Caki2 (cell line): ENCODE measurements at places on chromosomes 2 and 18.

DNA sequence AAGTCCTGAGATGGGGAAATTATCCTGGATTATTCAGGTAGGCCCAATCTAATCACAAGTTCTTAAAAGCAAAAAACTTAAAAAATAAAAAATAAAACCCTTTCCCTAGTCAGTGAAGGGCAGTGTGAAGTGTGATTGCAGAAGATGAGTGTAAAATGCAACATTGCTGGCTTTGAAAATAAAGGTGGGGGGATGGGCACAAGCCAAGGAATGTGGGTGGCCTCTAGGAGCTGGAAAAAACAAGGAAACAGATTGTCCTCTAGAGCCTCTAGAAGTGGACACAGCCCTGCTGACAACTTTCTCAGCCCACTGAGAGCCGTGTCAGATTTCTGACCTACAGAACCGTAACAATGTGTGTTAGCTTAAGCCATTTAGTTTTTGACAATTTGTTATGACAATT, 184.3 kb upstream of the HNRNPA3 start:
- no peak for DNase-seq

DNA sequence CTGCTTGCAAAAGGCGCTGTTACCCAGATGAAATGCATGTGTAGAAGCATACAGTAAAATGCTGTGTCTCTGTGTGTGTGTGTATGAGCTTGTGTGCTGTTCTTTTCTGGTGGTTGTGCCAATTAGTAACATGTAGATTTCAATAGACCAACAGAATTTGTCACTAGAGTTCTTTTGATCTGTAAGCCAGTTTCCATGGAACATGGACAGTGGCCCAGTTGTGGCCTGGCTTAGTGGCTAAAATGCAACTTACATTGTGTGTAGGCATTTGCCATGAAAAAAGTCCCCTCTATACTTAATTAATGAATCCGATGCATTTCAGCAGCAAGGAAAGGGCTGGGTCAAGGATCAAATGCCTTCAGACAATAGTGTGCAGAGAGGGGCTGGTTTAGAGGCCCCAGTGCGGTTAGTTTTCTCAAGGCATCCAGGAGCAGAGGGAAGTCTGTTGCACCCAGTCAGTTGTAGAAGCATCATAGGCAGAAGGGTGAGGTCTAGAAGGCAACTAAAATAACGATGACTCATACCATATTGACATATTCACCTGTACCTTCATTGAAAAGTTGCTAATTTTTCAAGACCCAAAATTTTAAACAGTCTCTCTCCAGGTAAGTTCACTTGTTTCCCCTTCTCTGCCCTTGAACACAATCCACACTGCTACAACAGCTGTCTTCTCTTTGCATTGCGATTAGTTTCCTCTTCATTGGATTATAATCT, 366.9 kb upstream of the SPRED2 start:
- no peak for DNase-seq

- no peak for DNase-seq
Observed at GRCh38 chr2:121570036-121570666, 39.5 kb downstream of the RNU4ATAC start.

DNA sequence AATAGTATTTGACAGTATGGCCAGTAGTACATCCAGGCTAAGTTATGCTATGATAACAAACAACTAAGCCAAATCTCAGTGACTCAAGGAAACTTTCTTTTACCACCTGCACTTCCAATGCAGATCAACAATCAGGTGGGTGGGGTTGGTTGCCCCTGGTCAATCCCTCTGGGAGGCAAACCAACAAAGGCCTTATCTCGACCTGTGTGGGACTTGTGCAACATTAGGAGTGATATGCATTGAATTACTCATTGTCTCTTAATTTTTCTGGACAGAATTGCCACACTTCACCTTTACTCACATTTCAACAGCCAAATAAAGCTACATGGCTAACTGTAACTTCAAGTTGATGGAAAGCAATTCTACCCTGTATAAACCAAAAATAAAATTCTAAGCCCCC, 1049.3 kb upstream of the CDH2 start:
- no peak for DNase-seq

DNA sequence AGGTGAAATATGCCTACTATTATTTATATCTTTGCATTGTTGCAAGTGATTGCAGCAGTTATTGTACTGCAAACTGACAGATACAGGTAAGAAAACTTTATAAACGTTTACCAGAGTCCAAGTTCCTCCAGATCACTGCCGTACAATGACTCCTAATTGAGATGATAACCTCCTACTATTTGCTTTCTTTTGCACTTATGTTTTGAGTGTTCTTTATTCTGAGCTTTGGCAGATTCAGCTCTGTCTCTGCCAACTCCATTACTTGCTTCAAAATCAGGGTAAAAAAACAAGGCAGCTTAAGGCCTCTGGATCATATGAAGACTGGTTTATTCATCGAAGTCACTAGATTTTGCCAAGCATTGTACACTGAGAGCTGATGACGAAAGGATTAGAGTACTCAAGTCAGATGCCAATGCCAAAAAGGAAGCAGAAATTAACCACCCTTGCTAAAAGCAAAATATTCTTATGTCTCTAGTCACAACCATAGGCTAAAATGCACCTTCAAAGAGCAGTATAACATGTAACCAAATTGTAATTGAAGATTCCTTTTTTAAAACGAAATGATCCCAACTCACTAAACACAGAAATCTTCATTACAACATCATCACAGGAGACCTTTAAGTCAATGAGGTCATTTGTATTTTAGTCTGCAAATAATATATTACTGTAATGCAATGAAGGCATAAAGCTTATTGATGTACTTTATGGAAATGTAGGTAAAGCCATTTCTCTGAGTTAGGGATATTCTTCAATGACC, 10.5 kb upstream of the IKZF2 start:
- DNase-seq, result no peak

- no peak for DNase-seq
Observed at GRCh38 chr18:31302991-31303390, 15.0 kb upstream of the DSG1 start.
